Stimulated activated CD8-positive, alpha-beta memory T cell treated with anti-CD3 and anti-CD28 coated beads, Interleukin-7, amount 100 ng/mL, for 4 hours (primary cell): ENCODE measurements at places on chromosomes 12 and 14.
A peak's percentile ranks its signal among the peaks of the same experiment; 100 is the strongest.

GRCh38 chr12:46676797-46677520, 148.8 kb downstream of the SLC38A4 start:
- no peak for DNase-seq

DNA sequence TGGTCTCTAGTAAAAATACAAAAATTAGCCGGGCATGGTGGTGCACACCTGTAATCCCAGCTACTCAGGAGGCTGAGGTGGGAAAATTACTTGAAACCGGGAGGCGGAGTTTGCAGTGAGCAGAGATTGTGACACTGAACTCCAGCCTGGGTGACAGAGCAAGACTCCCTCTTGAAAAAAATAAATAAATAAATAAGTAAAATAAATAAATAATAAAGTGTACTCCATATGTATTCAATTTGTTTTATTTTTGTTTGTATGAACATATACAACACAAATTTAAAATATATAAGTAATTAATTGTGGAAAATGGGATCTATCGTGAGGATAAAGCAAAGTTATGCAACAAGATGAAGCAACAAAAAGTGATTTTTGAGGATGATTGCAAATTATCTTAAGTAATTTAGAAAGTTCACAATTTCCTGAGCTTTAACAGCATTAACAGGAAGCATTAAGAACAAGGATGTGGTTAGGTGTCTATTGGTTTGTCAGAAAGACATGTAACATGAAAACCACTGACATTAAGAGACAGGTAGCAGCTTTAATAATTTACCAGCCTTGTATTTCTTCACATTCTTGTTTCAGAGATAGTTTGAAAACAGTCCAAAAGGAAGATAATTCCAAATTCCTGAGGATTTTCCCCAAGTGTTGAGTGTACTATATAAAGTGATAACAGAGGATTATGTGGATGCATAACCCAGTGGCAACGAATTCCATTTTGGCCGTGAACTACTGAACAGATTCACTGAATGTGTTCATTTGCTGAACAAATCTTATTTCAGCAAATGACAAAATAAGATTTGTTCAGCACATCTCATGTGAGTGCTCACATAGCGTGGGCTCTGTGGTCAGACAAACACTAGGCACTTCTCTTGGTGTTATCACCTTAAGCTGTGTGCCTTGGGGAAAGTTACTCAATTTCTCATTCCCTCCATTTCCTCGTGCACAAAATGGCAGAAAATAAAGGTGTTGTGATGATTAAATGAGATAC, 68.6 kb upstream of the RESF1 start:
- DNase-seq, result no peak

DNA sequence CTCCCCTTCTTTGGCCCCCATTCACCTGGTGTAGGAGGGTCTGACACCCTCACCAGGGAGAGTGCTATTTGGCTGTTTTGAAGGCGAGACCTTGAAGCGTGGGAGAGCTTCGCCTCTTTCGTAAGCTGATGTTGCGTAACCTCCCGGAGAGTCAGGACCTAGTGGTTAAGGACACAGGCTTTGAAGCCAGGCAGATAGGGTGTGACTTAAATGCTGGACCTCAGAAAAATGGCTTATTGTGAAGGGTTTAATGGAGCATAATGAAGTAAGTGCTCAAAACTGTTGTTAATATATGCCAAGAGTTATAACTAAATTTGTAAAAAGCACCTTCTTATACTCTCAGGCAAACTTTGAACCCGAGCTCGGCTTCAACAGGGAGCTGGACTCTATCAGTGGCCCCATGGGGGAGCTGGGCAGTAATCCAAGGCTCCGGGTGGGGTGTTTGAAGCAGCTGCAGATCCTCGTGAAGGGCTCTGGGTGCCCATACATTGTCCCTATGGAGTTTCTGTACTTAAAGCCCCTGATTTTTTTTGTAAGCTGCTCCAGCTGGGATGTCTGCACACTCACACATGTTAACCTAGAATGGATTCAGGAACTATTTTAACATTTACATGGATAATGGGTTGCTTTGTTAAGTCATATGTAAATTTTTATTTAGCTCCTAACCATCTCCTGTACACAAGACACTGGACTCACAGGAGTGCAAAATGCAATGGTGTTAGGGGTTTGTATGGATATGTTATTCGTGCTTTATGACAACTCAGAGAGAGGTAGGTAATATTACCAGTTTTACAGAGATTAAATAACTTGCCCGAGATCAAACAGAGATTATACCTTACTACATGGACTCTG, 26.0 kb downstream of the PPFIBP1 start:
- no peak for DNase-seq

DNA sequence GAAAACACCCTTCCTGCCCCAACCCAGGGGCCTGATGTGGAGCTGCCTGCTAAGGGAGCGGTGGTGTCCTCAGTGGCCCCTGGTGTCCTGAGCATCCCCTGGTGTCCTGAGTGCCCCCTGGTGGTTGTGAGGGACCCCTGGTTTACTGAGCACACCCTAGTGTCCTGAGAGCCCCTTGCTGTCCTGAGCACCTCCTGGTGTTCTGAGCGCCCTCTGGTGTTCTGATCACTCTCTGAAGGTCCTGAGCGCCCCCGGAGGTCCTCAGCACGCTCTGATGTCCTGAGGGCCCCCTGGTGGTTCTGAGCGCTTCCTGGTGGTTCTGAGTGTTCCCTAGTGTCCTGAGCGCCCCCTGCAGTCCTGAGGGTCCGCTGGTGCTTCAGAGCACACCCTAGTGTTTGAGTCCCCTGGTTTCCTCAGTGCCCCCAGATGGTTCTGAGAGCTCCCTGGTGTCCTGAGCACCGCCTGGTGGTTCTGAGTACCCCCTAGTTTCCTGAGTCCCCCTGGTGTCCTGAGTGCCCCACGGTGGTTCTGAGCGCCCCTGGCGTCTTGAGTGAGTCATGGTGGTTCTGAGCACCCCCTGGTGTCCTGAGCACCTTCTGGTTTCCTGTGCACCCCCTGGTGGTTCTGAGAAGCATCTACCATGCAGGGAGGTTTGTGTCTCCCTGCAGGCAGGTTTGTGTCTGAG, 1004.2 kb downstream of the TMEM121 start:
- peak; percentile 33 for DNase-seq

DNA sequence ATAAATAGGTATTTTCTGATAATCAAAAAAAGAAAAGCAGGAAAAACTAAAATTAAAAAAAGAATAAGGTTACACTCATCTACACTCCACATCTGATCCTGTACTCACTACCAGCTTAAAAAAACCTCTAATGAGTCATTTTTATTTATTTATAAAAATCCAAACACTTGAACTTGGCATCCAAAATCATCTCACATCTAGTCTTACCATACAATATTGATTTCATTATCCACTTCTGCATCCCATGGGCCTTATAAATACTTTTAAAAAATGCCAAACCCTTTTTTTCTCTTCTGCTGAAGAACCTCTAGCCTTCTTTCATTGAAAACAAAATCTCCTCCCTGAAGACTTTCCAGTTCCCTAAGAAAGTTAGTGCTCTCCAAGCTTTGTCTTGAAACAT, 109.7 kb downstream of the TMTC3 start:
- no peak for DNase-seq

GRCh38 chr12:20800160-20800559, 10.3 kb upstream of the SLCO1B3 start:
- no peak for DNase-seq

DNA sequence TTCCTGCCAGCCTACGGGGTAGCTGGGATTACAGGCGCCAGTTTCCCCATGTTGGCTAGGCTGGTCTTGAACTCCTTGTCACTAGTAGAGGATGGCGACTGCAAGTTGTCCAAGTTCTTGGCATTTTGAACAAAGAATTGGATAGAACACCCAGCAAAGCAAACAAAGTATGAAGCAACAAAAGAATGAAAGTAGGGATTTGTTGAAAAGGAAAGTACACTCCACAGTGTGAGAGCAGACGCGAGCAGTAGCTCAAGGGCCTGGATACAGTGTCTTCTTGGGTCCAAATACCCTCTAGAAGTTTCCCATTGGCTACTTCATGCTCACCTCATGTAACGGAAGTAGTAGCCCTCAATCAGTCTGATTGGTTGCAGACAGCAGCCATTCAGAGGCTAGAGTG, 152.2 kb downstream of the CCER1 start:
- no peak for DNase-seq

DNA sequence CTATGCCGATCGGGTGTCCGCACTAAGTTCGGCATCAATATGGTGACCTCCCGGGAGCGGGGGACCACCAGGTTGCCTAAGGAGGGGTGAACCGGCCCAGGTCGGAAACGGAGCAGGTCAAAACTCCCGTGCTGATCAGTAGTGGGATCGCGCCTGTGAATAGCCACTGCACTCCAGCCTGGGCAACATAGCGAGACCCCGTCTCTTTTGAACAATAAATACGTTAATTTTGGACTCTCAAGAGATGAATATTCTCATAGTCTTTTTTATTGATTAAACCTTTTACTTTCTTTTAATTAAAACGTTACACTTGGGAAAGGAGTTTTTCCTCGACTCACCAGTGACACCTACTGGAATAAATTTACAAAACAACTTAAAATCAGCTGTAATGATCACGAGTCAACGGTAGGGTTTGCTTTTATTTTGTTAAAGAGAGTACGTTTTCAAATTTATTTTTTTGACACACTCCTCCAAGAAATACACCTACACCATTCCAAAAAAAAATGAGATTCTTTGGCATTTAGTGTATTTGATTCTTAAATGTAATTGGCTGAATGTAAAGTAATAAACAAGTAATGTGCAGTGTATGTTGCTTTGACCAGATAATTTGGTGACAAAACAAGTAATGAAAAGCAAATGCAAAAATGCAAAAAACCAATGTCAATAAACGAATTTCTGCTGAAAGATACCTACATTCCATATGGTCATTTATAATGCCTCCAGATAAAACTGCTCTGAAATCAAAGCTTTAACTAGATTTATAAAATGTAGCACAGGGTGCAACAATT, 687 bp upstream of the RPS29 start:
- DNase-seq, result peak; percentile 32

- DNase-seq, result no peak
Measured at GRCh38 chr12:62744551-62744950, 190.4 kb downstream of the PPM1H start.

DNA sequence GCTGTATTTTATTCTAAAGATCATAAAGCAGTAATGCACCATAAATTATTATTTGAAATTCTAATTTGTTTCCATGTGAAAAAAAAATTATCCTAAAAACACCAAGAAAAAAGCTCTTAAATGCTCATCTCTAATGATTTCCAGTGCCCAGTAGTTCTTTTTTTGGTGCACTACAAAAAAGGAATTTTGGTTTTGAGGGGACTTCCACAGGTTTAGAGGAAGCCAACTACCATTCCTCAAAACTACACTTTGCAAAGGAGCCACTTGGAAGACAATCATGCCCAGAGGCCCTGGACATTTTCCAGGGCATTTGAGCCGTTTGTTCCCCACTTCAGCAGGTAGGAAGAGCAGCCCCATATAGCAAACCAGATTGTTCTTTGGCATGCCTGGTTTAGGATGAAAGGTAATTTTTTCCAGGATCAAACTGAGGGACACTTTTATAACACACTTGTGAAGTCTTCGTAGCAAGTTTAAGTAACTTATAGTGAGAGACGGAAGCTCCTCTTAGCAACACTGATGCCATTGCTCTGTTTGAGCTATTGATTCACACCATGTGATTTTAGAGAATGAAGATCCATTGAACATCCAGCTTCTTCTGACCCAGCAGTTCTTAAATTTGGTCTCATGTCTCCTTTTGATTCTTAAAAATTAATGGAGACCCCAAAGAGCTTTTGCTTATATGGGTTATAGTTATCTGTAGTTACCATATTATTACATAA, 187.9 kb downstream of the ETV6 start:
- no peak for DNase-seq

- DNase-seq, result no peak
Measured at GRCh38 chr14:22417914-22418313, 171.1 kb downstream of the DAD1 start.

- DNase-seq, result no peak
Measured at GRCh38 chr14:101603096-101603495, 41.8 kb downstream of the DIO3 start.

GRCh38 chr14:24441904-24442239, 704 bp downstream of the SDR39U1 start:
- no peak for DNase-seq

DNA sequence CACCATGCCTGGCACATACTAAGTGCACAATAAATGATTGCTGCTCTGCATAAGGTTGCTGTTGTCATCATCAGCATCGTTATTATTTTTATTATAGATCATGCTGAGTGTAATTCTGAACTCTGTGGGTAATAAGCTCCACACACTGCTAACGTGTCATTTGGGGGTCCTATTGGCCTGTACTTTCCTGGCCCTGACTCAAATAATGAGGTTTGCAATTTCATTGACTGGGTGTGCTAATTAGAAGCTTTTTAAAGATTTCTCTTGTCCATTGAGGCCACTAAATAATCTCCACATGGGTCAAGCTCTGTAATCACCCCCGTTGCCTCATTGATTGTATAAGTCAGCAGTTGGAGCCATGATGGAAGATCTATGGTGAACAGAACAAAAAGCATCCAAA, 320.8 kb upstream of the TMPO start:
- no peak for DNase-seq

DNA sequence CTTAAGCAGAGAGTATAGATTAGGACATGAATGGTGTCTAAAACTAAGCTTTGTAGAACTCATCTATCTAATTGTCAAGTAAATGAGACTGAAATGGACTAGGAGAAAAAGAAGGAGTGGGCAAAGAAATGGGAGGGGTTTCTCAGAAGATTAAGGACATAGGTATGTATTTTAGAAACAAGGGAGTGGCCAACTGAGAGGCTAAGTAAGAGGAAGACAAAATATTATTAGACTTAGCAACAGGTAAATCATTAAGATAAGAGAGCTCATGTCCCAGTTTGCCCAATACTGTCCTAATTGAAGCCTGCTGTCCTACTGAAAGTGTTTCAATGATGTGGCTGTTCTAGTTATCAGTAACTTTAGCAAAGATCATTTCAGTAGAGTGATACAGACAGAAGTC, 171.4 kb downstream of the KITLG start:
- no peak for DNase-seq

DNA sequence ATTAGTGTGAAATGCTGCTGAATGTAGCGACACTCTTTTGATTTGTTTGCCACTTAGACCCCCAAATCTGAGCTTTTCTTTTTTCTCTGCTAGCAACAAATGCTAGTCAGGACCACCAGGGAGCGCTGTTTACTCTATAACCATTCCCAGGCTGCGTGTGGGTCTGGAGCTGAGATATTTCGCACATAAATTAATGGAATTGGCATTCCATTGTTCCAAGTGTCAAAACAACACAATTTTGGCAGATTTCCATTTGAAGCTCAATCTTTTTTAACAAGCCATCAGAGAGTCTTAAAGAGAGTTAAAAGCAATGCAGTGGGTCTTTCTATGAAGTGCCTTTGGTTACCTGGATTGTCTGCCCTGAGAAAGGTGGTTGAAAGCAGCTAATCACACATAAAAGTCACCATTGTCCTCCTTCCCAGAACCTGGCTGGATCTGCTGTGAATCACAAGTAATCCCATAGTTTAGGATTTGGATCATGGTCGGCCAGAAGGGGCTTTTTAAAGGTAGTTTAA, 7.4 kb upstream of the TMEM132C start:
- no peak for DNase-seq

DNA sequence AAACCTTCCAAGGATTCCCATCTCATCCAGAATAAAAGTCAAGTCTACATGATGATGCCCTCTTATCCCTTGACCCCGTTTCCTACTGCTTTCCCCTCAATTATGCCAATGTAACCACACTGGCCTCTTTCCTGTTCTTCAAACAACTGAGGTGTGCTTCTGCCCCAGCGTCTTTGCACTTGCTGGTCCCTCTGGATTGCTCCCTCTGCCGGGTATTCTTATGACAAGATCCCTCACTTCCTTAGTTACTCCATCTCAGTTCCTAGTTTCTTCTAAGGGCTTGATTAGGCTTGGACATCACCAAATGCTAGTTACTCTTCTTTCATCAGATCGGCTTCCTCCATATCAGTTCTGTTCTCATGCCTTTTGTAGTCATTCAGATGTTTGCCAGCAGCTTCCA, 32.7 kb upstream of the PELI2 start:
- DNase-seq, result no peak

- DNase-seq, result no peak
Measured at GRCh38 chr14:85943192-85943591, 413.2 kb downstream of the FLRT2 start.
